ENCODE measurements at places on chromosomes 4 and X. TPM values are rescaled to one million over a fixed set of nuclear protein-coding genes. Genes with fewer than 3 reads are reported as not detected.

The ZFP42 gene
- not detected for total RNA-seq

The MUC7 gene
- total RNA-seq: not detected

The CT47A7 gene
- not detected for total RNA-seq

GRCh38 chrX:40201329-40201885 lies 103.6 kb upstream of the BCOR start:
- no peak overlapping the region for H3K27ac ChIP-seq
- H3K27me3 ChIP-seq: no peaks in the 10 kb centered on the region
- H3K4me1 ChIP-seq: no peaks in the 10 kb centered on the region
- no peaks in the 10 kb centered on the region for H3K36me3 ChIP-seq
- DNase-seq: no peak

- no peak overlapping the region for H3K27ac ChIP-seq
- DNase-seq: no peak
- no peaks in the 10 kb centered on the region for H3K36me3 ChIP-seq
- H3K4me3 ChIP-seq: no peak overlapping the region
- H3K27me3 ChIP-seq: no peaks in the 10 kb centered on the region
- no peaks in the 10 kb centered on the region for H3K4me1 ChIP-seq
These were observed 217.0 kb upstream of the DKK2 start for GRCh38 chr4:107253090-107253489.
